ENCODE measurements at places on chromosomes 12 and 14. TPM values are rescaled to one million over a fixed set of nuclear protein-coding genes. Genes with fewer than 3 reads are reported as not detected.

DNA sequence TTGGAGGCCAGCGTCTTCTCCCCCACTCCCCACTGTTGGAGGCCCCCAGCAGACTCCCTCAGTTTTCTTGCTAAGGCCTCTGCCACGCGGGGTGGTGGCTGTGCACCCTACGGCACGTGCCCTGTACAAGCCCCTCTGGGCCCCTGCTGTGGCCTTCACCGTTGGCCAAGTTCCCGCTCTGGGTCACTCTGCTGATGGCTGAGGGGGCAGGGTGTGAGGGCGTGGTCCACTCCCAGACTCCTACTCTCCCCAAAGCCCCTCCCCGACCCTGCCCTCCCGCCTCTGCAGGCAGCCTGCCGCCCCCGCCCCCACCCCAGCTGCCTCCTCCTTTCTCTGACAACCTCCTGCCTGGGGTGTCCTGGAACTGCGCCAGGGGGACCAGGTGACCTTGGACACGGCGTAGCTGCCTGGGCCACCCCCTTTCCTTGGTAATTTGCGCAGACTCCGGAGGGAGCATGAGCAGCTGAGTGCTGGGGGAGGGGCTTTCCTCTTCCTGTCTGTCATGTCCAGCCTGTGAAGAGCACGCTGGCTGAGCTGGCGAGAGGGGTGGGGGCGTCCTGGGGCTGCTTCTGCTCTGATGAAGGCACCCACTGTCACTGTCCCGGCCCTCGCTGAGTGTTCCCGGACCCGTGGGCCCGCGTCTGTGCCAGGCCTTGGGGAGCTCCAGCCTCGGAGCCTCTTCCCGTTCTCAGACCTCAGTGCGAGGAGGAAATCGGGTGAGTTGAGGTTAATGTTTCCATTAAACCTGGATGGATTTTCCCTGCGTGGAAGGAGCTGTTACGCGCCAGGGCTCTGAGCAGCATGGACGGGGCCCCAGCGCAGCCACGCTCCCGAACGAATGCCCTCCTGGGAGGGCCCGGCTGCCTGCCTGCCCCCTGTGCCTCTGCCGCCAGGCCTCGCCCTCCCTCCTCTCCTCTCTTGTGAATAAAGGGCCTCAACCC is 85.0 kb downstream of the KIF26A start:
- DNase-seq = no peak

DNA sequence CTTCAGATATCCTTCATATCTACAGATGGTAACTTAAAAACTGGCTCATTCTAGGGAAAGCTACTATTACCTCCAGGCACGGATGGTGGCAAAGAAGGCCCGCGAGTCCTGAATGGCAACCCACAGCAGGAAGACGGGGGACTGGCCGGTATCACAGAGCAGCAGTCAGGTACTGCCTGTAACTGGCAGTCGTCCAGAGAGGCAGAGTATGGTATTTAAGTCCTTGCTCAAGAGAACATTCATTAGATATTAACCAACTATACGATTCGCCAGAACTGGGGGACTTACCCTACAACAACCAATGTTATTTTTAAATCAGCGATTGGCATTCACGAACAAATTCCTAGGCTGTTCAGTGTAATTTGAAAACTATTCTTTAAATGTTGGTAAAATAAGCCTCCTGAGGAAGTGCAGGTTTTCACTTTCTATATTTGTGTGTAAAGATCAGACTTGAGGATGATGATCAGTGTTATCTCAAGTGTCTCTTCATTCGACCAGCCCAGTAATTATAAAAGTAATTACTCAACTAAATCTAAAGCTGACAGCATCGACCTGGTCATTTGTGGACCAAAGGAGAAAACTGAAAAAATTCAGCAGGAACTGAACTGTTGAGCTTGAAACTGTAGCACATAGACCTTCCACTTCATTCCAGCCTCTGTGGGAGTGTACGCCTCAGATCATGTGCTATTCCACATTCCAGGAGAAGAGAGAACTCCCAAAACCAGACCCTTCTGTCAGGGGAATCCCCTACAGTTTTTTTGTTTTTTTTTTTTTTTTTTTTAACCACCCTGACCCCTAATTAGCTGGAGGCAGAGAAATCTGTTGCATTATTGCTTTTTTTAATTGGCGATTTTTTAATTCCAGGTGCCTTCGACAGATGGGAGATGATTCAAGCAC is 75.6 kb downstream of the ESR2 start:
- no peak for DNase-seq

DNA sequence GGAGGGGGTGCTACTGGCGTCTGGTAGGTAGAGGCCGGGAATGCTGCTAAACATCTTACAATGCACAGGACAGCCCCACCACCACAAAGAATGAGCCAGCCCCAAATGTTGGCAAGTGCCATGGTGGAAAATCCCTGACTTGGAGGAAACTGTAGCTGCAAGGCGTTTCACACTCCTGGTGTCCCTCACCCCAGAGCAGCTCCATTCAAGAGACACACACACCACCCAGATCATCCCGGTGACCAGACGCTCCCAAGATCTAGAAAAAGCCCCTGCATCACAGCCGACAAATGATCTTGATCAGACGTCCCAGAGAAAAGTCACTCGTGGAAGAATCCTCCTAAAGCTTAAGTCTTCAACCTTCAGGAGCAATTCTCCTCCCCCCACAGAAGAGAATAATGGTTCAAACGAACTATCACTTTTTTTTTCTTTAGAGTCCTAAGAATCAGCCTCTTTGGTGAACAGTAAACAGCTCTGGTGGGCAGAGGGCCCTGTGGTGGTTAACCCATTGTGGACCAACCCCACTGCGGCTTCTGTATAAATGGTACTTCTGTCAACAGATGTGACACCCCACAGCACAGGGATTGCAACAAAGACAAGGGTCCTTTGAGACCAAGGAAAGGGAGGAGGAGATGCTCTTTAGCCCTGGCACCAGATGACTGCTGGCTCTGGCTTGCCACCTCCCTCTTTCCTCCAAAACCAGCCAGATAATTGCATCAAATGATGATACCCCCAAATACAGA is 2.7 kb downstream of the GLTP start:
- no peak for DNase-seq

Gene SERPINA10
- not detected for total RNA-seq

GRCh38 chr14:105085766-105086165 is 20.5 kb upstream of the GPR132 start:
- DNase-seq = no peak

DNA sequence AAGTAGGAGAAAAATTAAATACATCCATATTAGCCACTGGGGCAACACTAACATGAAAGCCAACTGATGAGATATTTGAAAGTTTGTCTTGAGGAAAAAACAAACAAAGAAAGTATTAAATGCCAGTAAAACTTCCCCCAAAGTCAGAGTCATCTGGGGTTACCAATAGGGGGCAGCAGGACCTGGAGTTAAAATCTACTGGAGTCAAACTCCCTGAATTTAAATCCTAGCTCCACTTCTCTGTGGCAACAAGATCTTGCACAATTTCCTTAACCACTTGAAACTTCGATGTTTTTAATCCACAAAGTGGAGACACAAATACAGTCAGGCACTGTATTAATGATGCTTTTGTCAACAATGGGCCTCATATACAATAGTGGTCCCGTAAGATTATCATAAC is 14.4 kb downstream of the PLEKHG7 start:
- peak; percentile 55 for DNase-seq

DNA sequence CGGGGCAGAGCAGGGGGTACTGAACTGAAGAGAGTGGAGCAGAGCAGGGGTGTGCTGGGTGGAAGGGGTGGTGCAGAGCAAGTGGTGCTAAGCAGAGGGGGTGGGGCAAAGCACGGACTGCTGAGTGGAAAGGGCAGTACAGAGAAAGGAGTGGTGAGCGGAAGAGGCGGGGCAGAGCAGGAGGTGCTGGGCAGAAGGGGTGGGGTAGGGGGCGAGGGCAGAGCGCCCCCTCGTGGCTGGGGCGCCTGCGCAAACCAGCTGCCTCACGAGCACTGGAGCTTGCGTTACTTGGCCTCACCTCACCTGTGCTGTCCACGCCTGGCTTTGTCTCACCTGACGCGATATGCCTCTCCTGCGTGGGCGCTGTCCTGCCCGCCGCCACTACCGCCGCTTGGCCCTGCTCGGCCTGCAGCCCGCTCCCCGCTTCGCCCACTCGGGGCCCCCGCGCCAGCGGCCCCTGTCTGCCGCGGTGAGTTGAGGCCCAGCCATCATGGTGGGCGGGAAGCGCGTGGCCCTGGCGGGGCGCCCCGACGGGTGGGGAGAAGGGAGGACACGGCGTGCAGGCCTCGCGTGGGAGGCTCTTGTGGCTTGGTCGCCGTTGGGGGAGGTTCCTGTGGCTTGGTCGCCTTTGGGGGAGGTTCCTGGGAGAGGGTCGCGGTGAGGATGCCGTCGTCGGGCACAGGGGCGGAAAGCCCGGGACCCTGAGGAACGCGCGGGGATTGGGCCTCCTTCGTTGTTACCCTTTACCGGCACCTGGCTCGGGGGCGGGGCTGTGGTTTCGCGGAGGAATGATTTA is at the start of gene COX8C:
Gene COX8C, plus strand, starts transcription at position 257 of the 796 bp plus-strand sequence. Its CDS starts 87 bp downstream, at position 344.
- no peak for DNase-seq

DNA sequence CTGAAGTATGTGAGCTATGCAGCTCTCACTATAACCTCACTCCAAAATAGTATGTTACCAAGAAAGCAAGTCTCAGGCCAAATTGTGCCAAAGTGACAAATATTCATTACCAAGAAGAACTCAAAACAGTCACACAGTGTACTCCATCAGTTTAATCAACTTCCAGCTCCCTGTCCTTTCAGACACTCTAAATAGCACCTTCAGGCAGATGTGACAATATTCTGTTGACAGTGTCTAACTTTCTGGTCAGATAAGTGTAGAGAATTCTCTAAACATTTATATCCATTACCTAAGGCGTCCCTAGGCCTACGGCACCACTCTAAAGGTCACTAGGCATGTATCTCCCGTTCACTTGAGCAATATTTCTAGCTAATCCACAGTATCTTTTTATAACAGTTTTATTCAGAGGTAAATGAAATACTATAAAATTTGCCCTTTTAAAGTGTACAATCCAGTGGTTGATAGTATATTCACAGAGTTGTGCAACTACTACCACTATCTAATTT is 21.7 kb downstream of the CPNE8 start:
- no peak for DNase-seq

DNA sequence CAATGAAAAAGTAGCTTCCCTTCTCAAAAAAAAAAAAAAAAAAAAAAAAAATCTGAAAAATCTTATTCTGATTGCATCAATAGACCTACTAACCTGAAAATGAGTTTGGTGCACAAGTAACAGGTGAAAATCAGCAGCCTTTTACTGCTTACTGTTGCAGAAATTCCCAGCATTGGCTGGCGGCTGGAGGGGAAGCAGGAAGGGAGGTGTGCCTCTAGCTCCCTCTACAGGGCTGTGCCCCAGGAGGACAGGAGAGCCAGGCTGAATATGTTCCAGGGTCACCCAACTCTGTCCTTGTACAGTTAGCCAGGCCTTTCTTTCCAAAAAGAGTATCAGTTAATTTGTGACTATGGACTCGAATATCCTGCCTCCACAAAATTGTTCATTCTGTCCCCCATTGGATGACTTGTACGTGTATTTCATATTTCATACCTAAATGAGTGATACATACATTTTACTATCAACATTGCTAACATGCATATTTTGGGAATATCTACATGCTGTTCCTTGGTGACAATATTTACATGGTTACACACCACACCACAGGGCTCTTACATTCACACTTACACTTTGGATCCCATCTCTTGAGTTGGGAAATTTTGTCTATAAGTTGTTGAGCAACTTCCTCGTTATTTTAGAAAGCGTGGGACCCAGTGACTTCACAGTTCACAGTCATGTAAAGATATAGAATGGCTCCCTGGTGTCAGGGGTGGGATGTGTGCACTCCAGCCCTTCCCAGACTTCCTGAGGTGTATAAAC is 124.8 kb downstream of the SAMD4A start:
- DNase-seq = peak; percentile 85

DNA sequence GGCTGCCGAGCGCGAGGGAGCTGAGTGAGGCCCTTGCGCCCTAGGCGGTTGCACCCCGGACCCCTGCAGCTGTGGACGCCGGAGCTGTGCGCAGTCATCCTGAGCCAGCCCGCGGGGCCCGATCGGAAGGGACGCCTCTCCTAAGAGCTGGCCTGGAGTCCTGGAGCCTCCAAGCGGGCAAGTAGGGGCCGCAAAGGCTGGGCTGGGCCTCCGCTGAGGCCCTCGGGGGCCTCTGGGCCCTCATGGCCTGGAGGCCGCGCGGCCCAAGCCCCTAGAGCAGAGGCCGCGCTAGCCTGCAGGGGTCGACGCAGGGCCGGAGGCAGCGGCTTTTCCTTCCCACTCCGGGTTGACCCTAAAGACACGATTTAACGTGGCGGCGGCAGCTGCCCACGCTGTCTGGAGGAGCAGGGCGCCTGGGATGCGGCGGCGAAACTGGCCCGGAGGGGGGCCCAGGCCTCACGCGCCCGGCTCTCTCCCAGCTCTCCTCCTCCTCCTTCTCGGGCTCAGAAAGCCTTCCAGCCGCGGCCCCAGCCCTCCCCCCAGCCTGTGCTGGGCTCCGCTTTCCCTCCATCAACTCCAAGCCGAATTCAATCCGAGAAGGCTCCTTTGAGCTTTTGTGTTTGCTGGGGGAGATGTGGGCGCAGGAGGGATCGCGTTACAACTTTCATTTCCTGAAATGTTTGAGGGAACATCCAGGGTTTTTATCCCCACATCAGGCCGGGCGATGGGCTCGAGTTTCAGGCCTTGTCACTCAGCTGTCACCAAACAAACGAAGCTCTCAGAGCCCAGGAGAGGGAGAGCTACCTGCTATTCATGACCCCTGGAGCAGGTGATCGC is 11.6 kb downstream of the SIX1 start:
- DNase-seq = peak; percentile 69

DNA sequence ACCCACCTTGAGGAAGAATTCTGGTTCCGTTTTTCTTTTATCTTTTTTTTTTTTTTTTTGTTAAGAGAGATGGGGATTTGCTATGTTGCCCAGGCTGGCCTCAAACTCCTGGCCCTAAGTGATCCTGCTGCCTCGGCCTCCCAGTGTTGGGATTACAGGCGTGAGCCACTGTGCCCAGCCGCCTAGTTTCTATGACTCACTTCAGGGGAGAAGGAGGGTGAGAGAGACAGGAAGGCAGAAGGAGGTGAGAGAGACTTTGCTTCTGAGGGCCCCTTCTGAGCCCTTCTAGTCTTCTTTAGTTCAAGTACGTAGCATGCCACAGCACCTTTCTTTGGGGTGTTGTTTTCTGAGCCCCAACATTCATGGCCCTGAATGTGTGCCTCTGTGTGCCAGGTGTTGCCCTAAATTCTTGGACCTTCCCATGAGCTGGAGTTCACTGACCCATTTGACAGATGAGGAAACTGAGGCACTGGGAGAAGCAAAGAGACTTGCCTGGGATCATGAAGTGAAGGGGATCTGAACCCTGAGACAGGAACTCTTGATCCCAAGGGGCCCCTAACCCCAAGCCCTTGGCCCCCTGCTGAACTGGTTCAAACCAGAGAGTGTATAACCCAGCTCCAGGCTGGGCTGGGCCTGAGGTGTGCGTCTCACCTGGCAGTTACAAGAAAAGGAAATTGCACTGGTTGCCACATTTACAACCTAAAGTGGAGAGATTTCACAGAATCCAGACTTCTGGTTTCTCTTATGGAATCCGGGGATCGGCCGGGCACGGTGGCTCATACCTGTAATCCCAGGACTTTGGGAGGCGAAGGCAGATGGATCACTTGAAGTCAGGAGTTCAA is 20.8 kb downstream of the SH2B3 start:
- peak; percentile 54 for DNase-seq

Gene SLC10A1
- total RNA-seq = not detected

Gene TAS2R8
- not detected for total RNA-seq

- no peak for DNase-seq
These were observed 61.6 kb downstream of the EFCAB11 start for GRCh38 chr14:89892953-89893352.
